IMR-90 (cell line): ENCODE measurements at places on chromosomes 2 and 18.

- DNase-seq: no peak
Measured at GRCh38 chr2:59830601-59831000, 722.9 kb downstream of the BCL11A start.

DNA sequence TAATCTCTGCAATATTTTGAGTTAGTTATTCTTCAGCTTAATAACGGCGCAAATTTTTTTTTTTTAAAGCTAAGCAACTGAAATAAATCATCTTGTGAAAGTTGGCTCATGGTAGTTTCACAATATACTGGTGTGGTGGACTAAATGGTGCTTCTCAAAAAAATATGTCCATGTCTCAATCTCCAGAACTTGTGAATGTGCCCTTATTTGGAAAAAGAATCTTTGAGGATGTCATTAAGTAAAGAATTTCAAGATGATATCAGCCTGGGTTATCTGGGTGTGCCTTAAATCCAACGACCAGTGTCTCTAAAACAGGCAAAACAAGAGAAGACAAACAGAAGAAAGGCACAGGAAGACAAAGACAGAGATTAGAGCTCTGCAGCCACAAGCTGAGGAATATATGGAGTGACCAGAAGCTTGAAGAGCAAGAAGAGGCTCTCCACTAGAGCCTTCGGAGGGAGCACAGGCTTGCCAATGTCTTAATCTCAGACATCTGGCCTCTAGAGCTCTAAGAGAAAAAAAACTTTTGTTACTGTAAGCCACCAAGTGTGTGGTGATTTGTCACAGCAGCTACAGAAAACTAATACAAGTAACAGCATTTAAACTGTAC is 71.4 kb downstream of the HNMT start:
- no peak for DNase-seq

DNA sequence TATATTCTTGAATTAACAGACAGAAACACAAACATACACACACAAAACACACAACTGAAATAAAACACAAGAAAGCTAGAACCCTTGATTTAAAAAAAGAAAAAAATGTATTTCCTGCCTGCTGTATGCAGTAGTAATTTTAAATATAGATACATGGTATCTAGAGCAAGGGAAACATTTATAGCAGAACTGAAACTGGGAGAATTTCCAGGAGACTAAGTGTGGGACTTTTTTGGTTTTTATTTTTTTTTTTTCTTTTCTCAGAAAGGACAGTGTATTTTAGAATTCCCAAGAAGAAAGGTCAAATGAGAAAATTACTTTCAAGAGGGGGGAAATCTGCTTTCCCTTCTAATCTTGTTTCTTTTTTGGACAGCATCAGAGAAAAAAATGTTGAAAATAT is 558.9 kb upstream of the PKDCC start:
- no peak for DNase-seq

GRCh38 chr2:109623923-109624322 is 9.8 kb downstream of the SOWAHC start:
- DNase-seq: no peak

- peak; percentile 36 for DNase-seq
Measured at GRCh38 chr2:142824756-142825155, 52.7 kb upstream of the KYNU start.

GRCh38 chr2:29272311-29272710 is 157.1 kb downstream of the CLIP4 start:
- DNase-seq: no peak
